ENCODE measurements at places on chromosomes 3 and 15.

- DNase-seq, result no peak
Measured at GRCh38 chr3:147427746-147428145, 18.6 kb downstream of the ZIC1 start.

GRCh38 chr15:59945036-59945435 lies 59.1 kb upstream of the FOXB1 start:
- no peak for DNase-seq

GRCh38 chr3:195762249-195762585 lies 41.4 kb downstream of the MUC20 start:
- no peak for DNase-seq

DNA sequence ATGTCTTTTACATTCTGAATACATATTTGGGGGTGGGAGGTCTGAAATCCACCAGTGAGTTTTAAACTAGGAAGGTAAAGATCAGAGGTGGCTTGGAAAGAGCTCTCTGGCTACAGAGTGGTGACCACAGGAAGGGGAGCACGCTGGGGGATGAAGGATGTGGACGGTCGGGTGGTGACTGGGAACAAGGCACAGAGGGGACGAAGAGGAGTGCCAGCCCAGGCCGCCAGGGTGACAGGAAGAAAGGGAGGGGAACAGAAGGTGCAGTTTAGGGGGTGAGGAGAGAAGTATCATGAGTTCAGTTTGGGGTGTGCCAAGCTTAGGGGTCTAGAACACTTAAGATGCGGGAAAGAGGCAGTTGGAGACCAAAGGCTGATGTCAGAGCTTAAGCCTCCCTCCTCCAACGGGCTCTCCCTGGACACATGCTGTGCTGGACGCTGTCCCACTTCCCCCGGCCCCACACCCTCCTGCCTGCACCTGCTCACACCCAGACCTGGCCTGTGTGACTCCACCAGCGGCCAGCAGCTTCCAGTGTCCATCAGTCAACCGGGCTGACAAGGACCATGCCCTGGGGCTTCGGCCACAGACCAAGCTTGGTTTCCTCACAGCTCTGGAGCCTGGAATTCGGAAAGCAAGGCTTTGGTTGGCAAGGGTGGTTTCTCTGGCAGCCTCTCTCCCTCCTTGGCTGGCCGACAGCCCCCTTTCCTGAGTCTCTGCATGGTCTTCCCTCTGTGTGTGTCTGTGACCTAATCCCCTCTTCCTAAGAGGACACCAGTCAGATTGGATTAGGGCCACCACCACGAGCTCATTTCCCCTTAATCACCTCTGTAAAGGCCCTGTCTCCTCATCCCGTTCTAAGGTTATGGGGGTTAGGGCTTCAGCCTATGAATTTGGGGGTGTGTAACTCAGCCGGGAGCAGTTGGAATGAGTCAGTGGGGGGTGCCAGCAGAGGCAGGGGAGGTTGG lies 120.4 kb upstream of the IQSEC1 start:
- DNase-seq, result no peak

DNA sequence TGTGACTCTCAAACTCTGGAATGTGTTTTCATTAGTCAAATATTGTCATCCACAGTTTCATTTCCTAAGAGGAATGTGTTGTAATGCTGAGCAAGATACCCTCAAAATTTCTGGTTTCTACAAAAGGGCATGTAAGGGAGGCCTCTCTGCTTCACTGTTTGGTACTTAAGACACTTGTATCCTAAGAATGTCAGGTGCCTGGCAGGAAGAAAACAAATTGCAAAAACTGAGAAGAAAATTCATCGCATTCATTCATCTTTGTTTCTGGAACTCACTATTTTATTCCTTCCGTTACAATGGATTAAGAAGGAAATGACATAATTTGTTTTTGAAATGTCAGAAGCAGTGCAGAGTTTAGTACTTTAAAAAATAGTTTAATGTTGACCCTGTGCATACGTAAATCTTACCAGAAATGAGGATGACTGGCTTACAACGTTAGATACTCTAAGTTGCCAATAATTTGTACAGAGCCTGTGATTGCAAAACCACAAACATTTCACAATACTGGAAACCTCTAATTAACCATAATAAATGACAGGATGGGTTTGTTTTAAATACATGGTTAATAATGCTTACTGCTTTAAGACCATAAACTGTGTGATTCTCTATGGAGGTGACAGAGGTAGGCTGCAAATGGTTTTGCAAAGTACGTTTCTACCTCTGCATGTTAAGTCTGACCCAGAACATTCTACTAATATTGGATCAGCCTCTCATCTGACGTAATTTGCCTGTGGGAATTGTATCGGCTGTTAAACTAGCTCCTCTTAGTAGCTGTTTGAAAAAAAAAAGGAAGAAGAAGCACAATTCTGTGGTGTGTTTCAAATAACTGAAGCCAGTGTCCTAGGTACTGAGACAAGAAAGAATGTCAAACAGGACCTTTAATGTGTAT lies 477.8 kb downstream of the RBMS3 start:
- DNase-seq, result no peak

- DNase-seq, result no peak
Measured at GRCh38 chr15:98433856-98434255, 214.5 kb upstream of the IGF1R start.
